ENCODE measurements at places on chromosomes 12 and 14. TPM values are rescaled to one million over a fixed set of nuclear protein-coding genes. Genes with fewer than 3 reads are reported as not detected.
A peak's percentile ranks its signal among the peaks of the same experiment; 100 is the strongest.

DNA sequence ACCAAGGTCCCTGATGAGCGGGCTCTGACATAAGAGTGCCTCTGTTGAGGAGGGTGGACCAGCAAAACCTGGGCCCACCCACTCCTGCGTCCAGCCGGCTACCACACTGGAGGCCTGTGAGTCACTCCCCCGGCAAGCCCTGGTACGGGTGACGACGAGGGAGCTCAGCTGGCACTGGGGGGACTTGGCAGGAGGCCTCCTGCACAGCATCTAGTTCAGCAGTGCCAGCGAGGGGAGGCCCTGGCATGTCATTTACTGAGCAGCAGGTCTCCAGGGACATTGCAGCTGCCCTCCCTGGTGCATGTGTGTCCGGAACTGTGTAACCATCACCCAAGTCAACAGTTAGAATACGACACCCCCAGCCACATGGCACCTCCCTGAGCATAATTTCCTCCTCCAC is 24.4 kb downstream of the CD9 start:
- ATAC-seq = no peak

GRCh38 chr12:8493084-8493483 is 20.2 kb upstream of the CLEC4D start:
- ATAC-seq = peak; percentile 43

Gene KRT3
- not detected for total RNA-seq

Gene CLMN
- 5.4 TPM for total RNA-seq

DNA sequence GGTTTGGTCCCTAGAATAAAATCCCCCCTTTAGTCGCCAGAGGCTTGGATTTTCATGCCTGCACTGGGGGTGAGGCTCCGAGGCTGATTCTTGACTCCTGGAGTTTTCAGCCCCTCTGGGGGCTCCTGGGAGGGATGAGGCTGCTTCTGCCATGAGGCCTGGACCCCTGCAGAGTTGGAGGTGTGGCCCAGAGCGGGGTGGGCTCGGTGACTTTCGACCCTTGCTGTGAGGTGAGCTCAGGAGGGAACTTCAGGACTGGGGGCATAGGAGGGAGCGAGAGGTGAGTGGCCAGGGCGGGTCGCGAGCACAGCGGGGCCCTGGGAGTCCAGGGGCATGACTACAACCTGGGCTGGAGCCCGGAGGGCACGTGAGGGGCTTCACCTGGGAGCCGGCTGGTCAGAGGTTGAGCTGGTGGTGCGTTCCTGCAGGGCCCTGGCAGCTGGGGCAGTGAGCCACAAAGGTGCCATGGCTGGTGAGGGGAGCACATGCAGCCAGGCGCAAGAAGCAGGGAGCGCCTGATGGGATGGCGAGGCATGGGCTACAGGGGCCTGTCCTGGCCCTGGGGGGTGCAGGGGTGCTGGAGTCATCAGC is 168.2 kb downstream of the KIF26A start:
- ATAC-seq = no peak

Gene MEG3
- total RNA-seq = 55.3 TPM

Gene HPD
- 5.0 TPM for total RNA-seq

Gene ARHGEF40
- total RNA-seq = 37.6 TPM

Gene CD27
- total RNA-seq = 0.89 TPM

GRCh38 chr12:116370004-116370404 is 92.5 kb upstream of the MED13L start:
- ATAC-seq = peak; percentile 66

GRCh38 chr12:123250471-123251383 is 17.5 kb downstream of the MTRFR start:
- ATAC-seq = no peak

GRCh38 chr12:2268471-2269286 is 215.9 kb downstream of the CACNA1C start:
- peak; percentile 12 for ATAC-seq

Gene EMP1
- 50.0 TPM for total RNA-seq

DNA sequence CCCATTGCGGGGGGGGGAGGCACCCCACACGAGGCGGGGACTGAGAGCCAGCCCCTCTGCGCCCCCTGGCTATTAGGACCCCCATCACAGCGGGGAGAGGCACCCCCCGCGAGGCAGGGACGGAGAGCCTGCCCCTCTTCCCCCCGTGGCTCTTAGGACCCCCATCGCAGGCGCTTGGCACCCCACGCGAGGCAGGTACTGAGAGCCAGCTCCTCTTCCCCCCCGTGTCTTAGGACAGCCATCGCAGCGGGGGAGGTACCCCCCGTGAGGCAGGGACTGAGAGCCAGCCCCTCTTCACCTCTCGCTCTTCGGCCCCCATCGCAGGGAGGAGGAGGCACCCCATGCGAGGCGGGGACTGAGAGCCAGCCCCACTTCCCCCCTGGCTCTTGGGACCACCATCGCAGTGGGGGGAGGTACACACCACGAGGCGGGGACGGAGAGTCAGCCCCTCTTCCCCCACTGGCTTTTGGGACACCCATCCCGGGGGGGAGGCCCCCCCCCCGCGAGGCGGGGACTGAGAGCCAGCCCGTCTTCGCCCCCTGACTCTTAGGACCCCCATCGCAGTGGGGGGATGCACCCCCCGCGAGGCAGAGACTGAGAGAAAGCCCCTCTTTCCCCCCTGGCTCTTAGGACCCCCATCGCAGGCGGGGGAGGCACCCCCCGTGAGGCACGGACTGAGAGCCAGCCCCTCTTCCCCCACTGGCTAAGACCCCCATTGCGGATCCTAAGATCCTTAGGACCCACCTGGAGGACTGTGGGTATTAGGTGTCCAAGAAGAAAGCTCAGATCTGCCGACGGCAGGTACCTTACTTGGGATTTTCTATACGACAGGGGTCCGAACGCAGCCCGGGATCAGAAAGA is 198.6 kb upstream of the PZP start:
- no peak for ATAC-seq

Gene TAS2R43
- 3.2 TPM for total RNA-seq

- ATAC-seq = no peak
Observed at GRCh38 chr12:99138393-99138792, 493.3 kb downstream of the APAF1 start.

DNA sequence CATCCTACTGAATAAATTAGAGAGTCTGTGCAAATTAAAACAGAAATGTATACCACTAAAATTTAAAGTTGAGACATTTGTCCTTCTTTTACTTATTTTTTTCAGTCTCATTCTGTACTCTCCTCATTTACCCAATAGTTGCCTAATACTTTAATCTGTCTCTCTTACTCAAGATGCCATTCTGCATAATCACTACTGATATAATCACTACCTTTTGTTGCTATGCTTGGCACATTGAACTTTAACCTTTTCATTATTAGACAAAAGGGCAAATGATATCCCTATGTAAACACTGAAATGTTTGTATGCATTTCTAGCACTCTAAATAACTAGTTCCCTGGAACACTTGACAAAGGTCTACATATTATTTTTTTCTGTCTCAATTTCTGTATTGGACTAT is 1108.3 kb upstream of the FLRT2 start:
- no peak for ATAC-seq

DNA sequence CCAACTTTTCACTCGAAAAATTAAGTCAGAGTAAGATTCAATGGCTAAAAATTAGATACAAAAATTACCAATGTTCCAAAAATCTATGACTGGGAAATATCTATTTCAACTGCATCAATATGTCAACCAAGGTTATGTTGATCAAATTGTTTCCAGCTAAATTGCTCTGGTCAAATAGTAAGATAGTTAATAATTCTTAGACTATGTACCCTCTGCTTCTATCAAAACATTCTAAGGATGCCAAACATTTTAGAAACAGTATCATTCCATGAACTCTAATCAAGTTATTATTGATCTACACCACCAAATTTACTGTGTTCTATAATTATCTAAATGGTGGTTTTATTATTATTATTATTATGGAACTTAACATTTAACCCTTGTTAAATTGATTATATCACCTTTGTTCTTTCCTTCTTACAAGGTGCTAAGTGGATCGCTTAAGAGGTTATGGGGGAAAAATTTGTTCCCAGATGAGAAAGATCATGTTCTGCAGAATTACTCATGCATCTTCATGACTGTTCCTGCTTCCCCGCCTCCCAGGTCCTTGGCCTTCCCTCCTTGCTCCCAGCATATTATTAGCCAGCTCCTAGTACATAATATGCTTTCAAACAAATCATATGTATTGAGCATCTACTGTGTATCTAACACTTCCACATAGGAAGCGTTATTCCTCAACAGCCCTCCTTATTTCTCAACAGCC is 240.5 kb upstream of the KRR1 start:
- ATAC-seq = no peak

GRCh38 chr14:67510121-67510520 is 21.6 kb upstream of the TMEM229B start:
- ATAC-seq = no peak

DNA sequence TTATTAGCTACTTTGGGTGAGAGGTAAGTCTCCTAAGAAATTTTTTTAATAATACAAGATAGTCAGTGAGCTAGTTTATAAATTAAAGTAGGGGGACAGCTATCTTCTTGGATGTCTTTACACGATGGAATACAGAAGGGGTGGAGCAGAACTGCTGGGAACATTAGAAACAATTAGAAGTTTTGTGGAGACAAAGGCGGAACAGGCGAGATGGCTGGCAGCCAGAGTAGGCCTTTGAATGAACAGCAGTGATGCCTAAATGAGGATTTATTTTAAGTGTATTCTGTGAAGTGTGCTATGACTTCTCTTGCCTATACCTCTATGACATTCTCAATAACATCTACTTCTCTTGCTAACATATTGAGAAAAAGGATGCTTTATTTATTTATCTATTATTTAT is 1345.3 kb upstream of the SEL1L start:
- no peak for ATAC-seq

- ATAC-seq = no peak
Observed at GRCh38 chr12:130427381-130427887, 89.7 kb downstream of the PIWIL1 start.

DNA sequence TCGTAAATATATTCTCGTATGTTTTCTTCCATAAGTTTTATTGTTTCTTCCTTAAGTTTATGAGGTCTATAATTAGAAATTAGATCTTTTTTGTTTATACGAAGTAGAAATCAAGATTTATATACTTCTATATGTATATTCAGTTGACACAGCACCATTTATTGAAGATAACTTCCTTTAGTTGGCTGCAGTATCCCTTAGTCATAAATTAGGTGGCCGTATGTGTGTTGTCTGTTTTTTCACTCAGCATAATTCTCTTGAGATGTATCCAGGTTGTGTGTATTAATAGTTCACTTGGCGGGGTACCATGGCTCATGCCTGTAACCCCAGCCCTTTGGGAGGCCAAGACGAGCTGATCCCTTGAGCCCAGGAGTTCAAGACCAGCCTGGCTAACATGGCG is 40.5 kb downstream of the CFAP54 start:
- no peak for ATAC-seq

DNA sequence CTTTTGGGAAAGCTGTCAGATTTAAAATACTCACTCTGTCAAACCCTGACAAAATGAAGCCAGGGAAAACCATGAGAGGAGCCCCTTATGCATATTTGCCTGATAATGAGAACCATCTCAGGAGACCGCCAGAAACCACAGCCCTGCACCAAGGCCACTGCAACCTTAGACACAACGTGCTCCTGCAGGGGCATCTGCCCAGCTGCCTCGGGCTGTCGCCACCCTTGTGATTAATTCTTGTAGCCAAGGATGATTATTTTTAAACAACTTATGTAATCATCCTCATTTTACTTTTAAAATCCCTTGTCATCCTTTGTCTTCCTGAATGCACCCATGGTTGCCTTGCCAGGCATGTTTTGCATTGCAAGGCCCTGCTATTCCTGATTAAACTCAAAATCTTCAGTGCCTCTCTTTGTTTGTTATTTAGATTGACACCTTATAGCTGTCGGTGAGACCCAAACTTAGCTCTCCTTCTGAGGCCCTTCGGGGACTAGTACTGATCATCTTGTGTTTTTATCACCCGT is 766.4 kb upstream of the TMEM132C start:
- no peak for ATAC-seq

Gene TAS2R8
- not detected for total RNA-seq

GRCh38 chr14:105588236-105588860 is 62.0 kb downstream of the TMEM121 start:
- no peak for ATAC-seq

DNA sequence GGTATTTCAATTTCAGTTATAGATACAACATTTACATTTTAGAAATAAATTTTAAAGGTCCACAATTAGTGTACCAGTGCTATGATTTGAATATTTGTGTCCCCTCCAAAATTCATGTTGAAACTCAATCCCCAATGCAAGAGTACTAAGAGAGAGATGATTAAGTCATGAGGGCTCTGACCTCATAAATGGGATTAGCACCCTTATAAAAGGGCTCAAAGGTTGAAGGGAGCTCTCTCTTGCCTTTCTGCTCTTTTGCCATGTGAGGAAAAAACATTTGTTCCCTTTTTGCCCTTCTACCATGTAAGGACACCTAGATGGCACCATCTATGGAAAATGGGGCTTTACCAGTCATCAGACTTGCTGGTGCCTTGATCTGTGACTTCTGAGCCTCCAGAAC is 25.8 kb upstream of the CNOT2 start:
- ATAC-seq = no peak

Gene IKBIP
- total RNA-seq = 4.5 TPM

DNA sequence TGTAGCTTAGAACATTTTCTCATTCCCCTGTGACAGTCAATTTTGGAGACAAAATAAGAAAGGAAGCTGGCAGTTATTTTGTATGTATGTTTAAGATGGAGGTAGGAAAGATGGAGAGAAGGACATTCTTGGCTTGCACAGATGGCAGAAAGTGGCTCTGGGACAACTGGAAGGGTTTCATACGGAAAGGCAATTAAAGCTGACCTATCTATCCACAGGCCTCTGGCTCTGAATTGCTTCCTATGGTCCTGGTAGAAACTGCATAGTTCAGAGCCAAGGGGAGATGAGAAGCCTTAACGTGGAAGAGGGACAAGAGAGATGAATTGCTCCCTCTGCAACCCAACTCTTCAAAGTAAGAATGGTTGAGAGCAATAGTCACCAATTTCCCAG is 8.0 kb upstream of the NPFF start:
- ATAC-seq = no peak

- ATAC-seq = peak; percentile 49
Observed at GRCh38 chr12:16300122-16300521, 22.6 kb upstream of the SLC15A5 start.

DNA sequence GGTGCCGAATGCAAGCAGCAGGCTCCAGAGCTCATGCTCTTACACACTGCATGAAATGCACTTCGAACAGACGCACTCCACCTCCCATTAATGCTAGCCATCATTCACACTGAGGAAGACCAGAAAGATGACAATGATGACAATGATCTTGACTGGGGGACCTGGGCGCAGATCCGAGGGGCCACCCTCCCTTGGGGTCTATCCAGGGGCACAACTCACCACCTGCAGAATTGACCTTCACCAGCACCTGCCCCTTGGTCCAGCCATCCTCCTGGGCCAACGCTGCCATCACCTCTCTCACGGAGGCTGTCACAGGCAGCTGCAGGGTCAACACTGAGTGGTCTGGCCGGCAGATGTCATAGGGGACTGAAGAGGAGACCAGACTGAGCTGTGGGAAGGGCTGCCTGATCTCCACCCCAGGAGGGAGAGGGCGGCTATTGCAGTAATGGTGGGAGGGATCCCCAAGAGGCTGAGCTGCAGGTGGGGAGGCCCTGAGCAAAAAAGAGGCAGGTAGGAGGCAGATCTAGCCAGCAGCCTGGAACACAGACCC is 15.3 kb downstream of the RAPGEF3 start:
- ATAC-seq = no peak
